ENCODE measurements at places on chromosomes 4 and X.

DNA sequence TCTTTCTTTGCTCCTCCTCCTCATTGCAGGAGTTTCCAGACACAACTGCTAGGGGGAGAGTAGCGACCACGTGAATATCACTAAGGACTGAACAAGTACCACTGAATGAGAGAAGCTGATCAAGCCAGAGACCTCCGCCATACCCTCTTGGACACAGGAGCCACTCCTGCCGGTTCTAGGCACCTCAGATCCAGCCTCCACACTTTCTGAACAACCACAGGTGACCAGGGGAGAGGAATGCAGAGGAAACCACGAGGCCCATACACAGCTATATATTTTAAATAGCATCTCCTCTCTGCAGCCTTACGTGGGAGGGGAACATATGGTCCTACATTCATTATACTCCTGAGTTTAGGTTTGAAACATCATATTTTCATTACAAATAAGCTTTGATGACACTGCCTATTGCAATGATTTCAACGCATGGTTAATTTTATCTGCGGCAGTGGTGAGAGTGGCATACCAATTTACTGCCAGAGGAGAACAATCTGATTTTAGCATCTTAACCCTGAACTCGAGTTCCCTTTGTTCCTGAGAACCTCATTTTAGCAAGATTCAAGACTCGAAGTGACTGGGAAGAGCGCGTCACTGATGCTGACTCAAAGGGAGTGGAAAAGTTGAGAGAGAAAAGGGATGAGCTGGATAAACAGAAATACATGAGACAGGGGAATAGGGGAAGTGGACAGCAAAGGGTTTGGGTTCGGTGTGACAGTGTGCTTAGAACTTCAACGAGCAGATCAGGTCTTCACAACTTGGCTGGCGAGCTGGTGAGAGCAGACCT, 231.7 kb upstream of the PPARGC1A start:
- no peak for DNase-seq

DNA sequence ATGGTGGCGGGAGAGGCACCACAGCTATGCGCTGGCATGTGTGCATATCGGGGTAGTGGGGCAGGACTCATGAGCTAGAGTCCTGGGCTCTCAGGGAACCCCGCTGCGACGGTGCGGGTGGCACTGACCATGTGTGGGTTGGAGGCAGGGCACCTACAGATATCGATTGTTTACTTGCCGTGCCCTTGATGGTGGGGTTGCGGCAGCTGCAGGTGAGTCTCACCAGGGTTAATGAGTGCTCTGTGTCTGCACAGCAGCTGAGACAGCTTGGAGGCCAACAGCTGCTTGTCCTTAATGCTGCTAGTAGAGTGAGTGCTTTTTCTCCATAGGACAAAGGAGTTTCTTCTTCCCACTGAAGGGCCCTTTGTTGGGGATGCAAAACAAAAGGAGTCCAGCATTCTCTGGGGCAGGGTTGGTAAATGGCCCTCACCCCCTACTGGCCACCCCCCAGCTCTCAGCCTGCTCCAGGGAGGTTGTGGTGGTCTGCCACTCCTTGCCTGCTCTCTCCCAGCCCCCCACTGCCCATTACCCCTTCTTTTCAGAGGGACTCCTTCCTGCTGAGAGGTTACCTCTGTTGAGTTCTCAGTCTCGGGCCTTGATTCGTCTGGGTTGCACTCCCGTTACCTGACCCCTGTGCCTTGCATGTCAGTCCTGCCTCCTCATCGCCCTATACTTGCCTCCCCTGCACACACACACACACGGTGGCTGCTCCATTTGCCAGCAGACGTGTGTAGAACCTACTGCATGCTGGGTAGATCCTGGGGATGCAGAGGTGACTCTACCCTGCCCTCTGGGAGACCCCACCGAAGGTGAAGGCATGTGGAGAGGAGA, 52.8 kb downstream of the TBC1D14 start:
- no peak for DNase-seq

- DNase-seq = no peak
These were observed 191.2 kb upstream of the ATP6AP2 start for GRCh38 chrX:40389555-40389954.

- no peak for DNase-seq
These were observed 101.7 kb downstream of the RAPGEF2 start for GRCh38 chr4:159204566-159204965.

DNA sequence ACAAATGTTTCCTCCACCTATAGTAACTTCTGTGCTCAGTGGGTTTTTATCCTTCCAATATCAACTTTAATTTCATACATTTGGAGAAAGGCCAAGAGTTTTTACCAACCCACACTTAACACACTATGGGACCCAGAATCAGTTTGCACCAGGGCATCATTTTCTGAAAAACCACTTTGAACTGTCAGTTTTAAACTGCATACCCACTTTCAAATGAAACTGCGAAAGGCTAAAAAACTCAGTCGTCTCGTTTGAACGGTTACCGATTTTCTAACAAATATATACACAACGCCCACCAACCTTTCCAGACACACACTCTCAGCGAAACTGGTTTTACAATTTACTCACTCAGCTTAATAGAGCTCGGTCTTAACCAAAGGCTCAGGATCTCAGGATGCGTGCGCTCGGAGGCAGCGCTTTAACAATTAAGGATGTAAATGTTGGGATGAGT, 376 bp downstream of the ABCG2 start:
- DNase-seq = no peak
